ENCODE measurements at places on chromosomes 2 and 18.

DNA sequence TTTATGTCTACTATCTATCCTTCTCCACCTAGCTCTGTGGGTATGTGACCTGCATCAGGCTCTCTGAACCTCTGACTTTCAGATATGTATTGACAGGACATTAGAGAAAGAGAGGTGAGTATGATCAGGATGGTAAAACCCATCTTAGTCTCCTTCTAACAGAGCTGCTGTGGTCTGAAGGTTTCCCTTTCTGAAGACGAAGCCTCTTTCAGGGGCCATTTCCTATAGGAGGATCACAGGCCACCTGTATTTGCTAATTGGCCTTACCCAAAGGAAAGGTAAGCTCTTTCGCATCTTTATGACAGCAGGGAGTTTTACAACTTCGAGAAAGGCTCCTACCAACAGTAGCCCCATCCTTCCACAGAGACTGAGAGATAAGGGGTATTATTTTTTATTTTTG is 442.9 kb downstream of the KCNJ3 start:
- no peak for DNase-seq

DNA sequence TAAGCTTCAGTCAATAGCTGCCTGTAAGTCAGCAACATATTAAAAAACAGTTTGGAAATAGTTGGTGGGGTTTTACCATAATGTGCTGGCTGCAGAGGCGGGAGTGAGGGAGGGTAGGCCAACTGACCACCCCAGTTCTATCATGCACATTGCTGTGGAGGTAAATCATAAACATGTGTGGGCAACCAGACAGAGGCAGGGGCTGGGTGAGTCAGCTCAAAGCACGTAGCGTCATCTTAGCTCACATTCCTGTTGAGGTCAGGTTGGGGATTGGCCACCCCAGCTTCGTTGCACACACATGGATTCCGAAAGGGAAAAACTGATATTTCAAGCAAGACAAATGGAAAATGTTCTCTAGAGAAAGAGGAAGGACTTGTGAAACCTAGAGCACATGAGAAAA is 19.5 kb downstream of the GPR45 start:
- DNase-seq: peak; percentile 81

DNA sequence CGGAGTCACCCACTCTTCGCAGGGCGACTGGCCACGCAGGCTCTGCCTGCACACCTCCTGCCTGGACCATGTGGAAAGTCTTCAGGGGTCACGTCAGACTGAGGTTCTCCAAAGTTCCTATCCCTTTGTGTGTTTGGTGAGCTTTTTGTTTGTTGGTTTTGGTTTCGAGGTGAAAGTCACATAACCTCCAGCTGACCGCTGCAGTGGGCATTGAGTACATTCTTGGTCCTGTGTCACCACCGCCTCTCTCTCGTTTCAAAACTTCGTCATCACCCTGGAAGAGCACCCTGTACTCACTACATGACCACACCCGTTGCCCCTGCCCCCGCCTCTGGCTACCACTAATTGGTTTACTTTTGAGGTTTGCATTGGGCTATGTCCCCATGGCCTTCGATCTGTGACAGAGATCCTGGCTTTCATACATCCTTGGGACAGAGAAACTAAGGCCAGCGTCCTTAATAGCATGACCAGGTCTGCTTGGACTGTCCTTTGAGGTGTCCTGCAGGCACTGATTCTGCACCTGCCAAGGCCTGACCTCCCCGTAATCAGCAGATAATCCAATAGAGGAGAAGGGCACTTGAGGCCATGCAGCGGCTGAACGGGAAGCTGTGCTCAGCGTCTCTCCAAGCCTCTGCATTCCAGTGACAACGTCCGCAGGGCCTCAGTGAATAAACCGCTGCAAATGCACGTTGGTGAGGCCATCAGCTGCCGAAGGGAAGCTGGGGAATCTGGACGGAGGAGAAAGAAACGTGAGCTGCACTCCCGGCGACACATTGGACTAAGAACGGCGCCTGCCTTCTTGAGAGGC is 46.8 kb downstream of the SH3BP4 start:
- DNase-seq: no peak

DNA sequence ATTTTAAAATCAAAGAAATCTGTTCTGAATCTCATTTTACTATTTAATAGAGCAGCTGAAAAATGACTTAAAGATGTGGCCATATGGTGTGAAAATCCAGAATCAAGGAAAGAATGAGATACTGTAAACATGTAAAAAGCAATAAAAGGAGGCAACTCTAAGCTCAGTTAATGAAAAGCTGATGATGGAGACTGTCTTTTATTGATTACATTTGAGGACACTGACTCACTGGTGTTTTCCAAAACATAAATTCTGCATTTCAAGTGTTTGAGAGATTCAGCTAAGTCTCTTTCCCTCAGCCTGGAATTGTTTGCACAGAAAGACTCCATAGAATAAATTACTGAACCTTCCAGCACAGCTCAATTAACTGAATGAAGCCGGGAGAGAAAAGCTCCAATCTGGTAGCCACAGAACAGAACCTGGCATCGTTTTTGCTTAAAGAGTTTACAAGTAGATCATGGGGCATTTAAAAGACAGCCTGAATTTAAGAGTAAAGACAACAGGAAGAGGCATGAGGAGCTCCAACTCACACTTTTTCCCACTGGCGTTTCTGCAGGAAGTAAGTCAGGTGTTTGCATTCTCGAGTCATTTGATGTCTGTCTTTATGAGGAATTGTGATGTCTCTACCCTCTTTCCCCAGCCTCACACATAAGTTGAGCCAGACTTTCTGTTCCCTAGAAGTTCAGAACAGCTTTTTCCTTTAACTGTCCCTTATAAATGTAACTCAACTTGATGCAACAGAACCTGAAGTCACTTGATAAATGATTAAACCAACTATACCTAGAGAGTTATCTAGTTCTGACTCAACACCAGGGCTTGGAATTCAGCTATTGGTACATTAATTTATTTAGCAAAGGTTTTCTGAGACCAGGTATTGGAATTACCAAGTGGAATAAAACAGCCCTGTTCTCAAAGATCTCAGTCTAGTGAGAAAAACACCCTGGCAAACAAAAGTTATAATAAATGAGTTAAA is 53.3 kb downstream of the FTCDNL1 start:
- no peak for DNase-seq

DNA sequence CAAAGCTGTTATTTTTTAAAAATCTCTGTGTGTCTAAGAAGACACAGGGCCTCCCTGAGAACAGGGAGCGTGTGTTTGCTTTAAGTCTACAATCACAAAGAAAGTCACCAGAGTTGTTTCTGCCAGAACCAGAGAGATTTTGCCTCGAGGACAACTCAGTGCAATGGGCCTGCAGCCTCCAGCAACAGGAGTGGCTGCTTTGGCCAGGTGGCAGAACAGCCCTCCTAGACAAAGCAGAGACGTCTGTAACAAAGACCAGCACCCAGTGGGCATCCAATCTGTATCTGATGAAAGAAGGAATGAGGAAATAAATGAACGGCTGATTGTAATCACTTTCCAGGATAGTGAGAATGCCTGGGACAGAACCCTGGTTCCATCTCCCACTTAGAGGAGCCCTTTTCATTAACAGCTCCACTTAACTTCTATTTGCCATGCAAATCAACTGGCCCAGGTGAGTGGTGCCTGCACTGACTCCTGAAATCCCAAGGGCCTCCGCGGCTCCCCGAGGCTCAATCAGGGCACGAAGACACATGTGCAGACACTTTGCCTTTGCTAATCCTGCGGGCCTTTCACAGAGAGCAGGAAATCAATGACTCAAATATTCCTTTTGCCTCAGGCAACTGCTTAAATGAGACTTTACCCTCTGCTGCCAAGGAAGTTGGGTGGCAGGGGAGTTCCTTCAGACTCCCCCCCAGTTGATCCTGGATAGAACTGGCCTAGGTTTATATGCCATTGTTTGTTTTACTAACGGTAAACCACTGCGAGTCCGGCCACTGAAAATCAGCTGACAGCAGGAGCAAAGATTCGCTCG is 146.5 kb downstream of the CABLES1 start:
- peak; percentile 86 for DNase-seq

- DNase-seq: no peak
These were observed 39.8 kb upstream of the TTR start for GRCh38 chr18:31551883-31552282.

DNA sequence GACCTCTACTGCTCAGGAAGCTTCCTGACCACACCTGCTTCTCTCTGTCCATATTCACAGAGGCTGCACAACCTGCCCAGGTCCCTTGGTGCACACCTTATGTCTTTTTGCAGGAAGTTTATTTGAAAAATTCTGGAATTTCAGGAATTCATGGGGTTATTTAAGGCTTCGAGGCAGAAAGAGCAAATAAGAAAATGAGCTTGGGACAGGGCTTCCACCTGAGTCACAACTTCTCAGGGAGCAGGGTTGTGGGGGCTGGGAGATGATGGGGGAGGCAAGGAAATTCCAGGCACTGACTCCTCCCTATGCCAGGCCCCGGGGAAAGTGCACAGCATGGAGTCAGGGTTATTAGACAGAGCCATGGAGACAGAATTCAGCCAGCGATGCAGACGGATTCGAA is 57.7 kb downstream of the INHBB start:
- no peak for DNase-seq

GRCh38 chr2:177597759-177598158 is 205.2 kb downstream of the AGPS start:
- no peak for DNase-seq

GRCh38 chr2:153133716-153134115 is 344.8 kb downstream of the RPRM start:
- no peak for DNase-seq

DNA sequence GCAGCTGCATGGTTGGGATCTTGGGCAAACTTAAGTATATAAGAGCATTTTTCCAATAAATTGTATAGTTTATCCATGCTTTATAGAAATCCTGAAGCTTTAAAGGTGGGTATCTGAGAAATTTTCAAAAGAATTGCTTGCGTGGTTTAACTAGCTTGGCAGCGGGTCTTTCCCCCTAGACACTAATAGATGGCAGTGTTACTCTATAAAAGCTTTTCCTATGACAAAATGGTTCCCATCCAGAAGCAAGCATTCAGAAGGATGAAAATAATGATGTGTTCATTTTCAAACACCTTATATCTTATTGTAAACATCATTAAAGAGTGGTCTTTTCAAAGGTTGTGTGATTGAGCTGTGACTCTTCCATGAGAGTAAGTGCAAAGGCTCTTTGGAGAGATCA is 45.9 kb downstream of the KDM3A start:
- no peak for DNase-seq

- DNase-seq: no peak
These were observed 42.2 kb downstream of the RAD51AP2 start for GRCh38 chr2:17476064-17476463.

DNA sequence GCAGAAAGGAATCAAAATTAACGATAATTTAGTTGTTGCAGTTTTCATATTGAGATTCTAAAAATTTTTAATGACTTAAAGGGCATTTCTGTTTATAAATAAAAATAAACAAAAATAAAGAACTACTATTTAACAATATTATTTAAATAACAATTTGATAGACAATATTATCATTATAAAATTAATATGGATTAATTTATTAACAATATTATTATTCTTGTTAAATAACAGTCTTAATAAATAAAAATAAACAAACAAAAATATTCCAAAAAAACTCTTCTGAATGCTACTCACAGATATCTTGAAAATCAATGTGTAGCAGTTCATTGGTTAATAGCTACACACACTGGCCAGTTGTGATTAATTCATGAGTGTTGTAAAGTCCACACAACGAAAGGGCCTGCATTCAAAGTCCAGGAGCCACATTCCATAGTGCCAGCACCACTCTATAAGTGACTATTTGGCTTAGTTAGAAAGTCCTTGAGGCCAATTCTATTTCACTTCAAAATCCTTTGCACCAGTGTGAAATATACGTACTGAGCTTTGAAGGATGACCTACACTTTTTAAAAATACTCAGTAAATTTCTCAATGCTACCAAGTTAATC is 117.1 kb downstream of the ZNF521 start:
- DNase-seq: no peak
